ENCODE measurements at places on chromosomes 3 and 15. TPM values are rescaled to one million over a fixed set of nuclear protein-coding genes. Genes with fewer than 3 reads are reported as not detected.

DNA sequence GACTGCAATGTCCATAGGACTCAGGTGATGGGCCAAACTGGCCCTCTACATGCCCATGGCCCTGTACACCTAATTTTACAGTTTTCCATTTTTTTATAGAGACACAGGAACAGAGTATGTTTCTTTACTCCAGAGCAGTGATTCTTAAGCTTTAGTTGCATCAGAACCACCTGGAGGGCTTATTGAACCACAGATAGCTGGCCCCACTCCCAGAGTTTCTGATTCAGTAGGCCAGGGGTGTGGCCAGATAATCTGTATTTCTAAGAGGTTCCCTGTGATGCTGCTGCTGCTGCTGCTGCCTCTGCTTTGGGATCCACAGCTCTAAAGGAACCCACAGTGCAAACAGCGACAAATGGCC lies 5.1 kb downstream of the RBP1 start:
- H3K27ac ChIP-seq: peak overlapping the region; percentile 95
- H3K4me3 ChIP-seq: peak overlapping the region; percentile 48
- no peak for DNase-seq
- no peaks in the 10 kb centered on the region for H3K27me3 ChIP-seq
- peaks cover 21% of the 10 kb centered on the region for H3K36me3 ChIP-seq
- peaks cover 81% of the 10 kb centered on the region for H3K4me1 ChIP-seq

RPS27L gene
- 140 TPM for total RNA-seq

DNA sequence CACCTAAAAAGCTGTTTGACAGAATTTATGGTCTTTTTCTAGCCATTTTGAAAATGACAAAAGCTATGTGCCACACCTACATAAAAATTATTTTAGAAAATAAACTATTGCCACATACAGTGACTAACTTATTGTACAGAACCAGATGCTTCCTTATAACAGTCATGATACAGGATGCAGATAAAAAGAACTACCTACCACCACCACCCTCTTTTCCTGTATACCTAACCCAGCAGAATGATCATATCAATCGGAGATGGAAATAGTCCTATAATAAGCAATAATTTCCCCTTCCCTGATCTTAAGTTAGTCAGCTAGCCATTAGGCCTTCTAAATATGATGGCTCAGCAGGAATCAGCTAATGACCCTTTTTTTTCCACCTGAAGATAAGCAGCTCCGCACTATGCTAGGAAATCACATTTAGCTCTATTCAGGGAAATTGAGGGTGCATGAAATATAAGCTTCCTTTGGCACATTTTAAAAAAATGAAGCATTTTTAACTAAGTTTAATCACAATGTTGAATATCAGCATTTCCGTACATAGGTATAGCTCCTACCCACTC lies 155.5 kb upstream of the SETMAR start:
- H3K36me3 ChIP-seq: no peaks in the 10 kb centered on the region
- H3K27me3 ChIP-seq: no peaks in the 10 kb centered on the region
- DNase-seq: no peak

DNA sequence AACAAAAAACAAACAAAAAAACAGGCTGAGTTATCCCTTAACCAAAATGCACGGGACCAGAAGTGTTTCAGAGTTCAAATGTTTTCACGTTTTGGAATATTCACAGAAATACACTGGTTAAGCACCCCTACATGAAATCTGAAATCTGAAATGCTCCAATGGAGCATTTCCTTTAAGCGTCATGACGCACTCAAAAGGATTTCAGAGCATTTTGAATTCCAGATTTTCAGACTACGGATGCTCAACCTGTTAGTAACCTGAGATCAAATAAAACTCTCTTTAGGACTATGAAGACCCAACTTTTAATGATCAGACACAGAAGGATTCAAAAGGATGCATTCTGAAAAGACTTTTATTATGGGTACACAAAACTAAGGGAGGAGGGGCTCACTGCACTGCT lies 9.6 kb downstream of the CLPX start:
- no peak overlapping the region for H3K4me3 ChIP-seq
- peaks cover 3% of the 10 kb centered on the region for H3K4me1 ChIP-seq
- H3K27me3 ChIP-seq: no peaks in the 10 kb centered on the region

DNA sequence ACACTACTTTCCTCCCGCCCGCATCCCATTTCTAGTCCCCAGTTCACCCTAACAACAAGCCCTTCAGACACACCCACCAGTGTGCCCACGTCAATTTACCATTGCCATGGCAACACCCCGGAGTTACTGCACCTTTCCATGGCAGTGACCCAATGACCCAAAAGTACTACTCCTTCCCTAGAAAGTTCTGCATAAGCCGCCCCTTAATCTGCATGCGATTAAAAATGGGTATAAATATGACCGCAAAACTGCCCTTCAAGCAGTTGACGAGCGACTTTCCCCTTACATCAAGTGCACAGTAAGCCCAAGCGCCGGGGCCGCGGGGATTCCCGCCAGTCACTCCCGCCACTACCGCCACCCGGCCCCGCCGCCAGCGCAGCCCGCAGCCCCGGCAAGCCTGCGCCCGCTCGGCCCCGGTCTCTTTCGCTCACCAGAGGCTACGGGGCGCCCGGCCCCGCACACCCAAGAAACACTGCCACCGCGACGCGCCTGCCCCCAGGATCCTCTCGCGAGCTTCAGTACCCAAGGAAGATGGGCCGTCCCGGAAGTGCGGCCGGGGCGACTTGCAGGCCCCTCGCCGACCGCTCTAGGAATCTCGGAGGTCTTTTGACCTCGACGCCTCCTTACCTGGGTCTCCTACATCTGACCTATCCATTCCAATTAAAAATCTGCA lies 27.2 kb upstream of the ZNF502 start:
- H3K27me3 ChIP-seq: peaks cover 21% of the 10 kb centered on the region
- peak overlapping the region; percentile 84 for H3K27ac ChIP-seq
- peak overlapping the region; percentile 84 for H3K4me3 ChIP-seq
- peak; percentile 48 for DNase-seq
- peaks cover 3% of the 10 kb centered on the region for H3K4me1 ChIP-seq

DNA sequence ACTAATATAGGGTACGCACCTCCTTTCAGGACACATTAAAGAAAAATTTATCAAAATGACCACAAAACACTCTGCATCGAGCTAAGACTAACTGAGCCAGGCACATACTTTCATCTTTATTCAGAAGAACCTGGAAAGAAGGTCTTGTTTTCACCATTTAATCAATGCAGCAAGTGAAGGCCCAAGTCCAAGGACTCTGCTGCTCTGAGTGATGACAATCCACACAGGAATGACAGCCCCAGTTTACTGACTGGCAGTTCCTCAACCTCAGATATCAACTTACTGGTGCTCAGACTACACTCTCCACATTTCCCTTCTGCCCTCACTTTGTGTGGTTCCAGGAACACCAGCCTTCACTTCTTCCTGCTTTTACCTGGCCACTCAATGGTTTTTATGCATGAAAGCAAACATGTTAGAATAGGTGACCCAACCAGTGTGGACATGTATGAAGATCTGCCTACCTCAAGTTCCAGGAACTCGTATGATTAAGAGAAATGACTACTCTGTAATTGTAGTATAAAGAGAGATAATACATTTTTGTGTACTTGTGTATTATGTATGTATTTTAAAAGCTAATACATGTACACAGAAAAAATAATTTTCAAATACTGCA lies 29.1 kb upstream of the RASA2 start:
- H3K27me3 ChIP-seq: peaks cover 4% of the 10 kb centered on the region
- no peak overlapping the region for H3K27ac ChIP-seq
- H3K4me1 ChIP-seq: peaks cover 11% of the 10 kb centered on the region
- DNase-seq: no peak
- H3K4me3 ChIP-seq: no peak overlapping the region
- no peaks in the 10 kb centered on the region for H3K36me3 ChIP-seq

HHLA2 gene
- total RNA-seq: not detected

GRCh38 chr3:67030785-67031740 lies 33.0 kb downstream of the KBTBD8 start:
- H3K27ac ChIP-seq: peak overlapping the region; percentile 7
- no peak for DNase-seq
- H3K27me3 ChIP-seq: no peaks in the 10 kb centered on the region
- peaks cover 27% of the 10 kb centered on the region for H3K4me1 ChIP-seq

UBE3A gene
- total RNA-seq: 118 TPM

SLC28A1 gene
- not detected for total RNA-seq

DNA sequence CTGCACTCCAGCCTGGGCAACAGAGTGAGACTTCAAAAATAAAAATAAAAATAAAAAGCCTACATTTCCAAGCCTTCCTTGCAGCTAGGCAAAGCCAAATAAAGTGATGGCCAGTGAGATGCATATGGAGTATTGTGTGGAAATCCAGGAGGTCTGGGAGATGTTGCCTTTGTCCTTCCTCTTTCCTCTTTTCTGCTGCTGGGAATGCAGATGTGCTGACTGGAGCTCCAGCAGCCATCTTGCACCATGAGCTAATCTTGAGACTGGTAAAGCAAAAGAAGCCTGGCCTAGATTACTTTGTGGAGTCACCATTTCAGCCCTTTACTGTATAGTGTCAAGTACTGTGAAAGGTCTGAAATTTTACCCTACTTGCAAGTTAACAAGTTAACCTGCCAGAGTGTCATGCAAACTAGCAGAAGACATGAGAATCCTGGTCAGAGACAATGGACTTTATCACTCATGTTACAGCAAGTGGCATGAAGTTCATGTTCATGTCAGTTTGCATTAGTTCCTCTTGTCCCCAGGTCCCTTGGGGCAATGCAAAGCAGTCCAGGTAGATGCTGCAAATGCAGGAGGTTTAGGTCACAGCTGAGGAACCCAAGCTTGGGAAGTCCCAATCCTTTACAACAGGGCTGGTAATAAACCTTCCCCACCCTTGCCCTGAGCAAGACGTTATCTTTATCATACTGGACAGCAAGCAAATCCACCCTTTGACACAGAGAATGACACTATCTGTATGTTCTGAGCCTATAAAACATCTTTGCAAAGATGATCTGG lies 103.1 kb downstream of the TLE3 start:
- H3K27me3 ChIP-seq: peaks cover 65% of the 10 kb centered on the region
- no peak overlapping the region for H3K4me3 ChIP-seq
- H3K27ac ChIP-seq: no peak overlapping the region
- DNase-seq: no peak
- H3K36me3 ChIP-seq: no peaks in the 10 kb centered on the region

- peaks cover 27% of the 10 kb centered on the region for H3K4me1 ChIP-seq
- H3K36me3 ChIP-seq: no peaks in the 10 kb centered on the region
- H3K4me3 ChIP-seq: no peak overlapping the region
- H3K27ac ChIP-seq: no peak overlapping the region
Measured at GRCh38 chr3:134064081-134064480, 34.4 kb upstream of the SLCO2A1 start.

DNA sequence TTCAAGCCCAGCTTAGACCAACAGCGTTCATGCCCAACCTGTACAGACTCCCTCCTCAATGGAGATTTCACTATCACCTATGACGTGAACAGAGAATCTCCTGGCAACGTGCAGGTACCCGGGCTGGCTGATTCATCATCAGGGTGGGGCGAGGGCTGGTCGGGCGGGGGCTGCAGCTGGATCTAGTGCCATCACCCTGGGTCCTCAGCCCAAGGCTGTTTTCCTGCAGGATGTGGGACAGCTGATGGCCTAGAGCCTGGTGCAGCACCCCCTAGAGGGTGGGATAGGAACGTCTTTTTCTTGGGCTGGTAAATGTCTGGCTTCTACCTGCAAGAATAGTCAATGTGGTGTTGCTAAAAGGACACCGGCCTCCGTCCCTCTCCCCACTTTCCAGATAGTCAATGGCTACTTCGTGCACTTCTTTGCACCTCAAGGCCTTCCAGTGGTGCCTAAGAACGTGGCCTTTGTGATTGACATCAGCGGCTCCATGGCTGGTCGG lies 4.4 kb downstream of the ITIH3 start:
- H3K27me3 ChIP-seq: no peaks in the 10 kb centered on the region
- no peak overlapping the region for H3K4me3 ChIP-seq
- no peak for DNase-seq
- H3K36me3 ChIP-seq: no peaks in the 10 kb centered on the region

DNA sequence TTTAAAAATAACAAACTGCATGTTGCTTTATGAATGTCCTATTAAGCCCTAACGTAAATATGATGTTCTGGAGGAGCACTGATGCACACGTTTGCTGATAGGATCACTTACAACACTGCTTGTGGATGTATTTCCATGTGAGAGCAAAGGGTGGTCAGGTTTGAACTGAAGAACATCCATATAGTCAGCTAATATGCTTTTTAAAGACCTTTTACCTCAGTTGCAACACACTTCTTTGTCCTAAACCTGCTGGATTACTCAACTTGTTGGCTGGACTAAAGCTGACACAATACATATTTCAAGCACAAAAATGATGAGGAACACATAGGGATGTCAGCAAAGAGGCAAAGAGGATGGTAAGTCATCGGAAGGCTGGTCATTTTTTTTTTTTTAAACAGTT lies 186.6 kb downstream of the TIGIT start:
- no peak overlapping the region for H3K27ac ChIP-seq
- DNase-seq: no peak
- H3K4me1 ChIP-seq: no peaks in the 10 kb centered on the region
- H3K4me3 ChIP-seq: no peak overlapping the region
- H3K27me3 ChIP-seq: no peaks in the 10 kb centered on the region

- H3K4me1 ChIP-seq: no peaks in the 10 kb centered on the region
- H3K36me3 ChIP-seq: no peaks in the 10 kb centered on the region
- no peak for DNase-seq
- peaks cover 26% of the 10 kb centered on the region for H3K27me3 ChIP-seq
Measured at GRCh38 chr3:54632834-54633233, 295.0 kb downstream of the LRTM1 start.

DNA sequence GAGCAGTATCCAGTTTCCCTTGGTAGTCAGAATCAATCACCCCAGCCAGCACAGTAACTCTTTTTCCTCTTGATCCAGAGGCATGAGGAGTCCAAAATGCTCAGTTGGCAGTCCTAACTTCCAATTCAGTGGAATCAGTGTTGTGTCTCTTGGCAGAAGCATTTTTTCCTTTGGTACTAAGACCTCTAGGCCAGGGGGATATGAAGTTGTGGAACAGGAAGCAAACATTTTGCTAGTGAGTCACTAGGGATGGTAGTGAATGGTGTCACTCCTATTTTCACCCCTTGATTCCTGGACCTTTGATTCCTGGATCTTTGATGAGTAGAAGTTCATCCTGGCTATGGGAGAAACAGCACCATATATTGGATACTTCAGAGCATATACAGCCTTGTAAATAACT lies 70.5 kb upstream of the ALDH1A3 start:
- H3K4me3 ChIP-seq: no peak overlapping the region
- H3K27ac ChIP-seq: no peak overlapping the region
- H3K27me3 ChIP-seq: no peaks in the 10 kb centered on the region

- H3K27me3 ChIP-seq: no peaks in the 10 kb centered on the region
- no peak for DNase-seq
- H3K27ac ChIP-seq: no peak overlapping the region
Measured at GRCh38 chr3:40079203-40079846, 230.2 kb upstream of the EIF1B start.

DNA sequence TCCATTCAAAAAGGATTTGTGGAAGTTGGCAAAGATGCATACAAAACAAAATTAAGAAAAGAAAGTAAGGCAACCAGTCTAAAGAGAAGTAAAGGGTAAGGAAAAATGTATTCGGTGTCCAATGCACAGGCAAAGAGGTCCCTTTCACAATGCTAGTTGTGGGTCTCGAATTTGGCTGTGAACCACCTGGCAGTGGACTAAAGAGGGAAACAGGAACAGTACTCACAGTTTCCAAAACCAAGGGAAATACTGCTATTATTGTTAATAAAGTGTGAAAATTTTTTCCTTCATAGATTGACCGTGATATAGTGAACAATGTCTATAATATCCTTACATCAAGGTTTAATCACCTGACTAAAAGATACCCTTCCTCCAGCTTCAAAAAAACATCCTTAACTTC lies 57.9 kb downstream of the TNIK start:
- peaks cover 5% of the 10 kb centered on the region for H3K27me3 ChIP-seq
- no peak overlapping the region for H3K4me3 ChIP-seq

C3orf70 gene
- 5.8 TPM for total RNA-seq

GRCh38 chr3:13119471-13120220 lies 46.4 kb upstream of the IQSEC1 start:
- DNase-seq: no peak
- no peaks in the 10 kb centered on the region for H3K27me3 ChIP-seq
- H3K27ac ChIP-seq: no peak overlapping the region
